Cerebellar nuclear complex (tissue), 1 donor: ENCODE measurements at places on chromosomes 12 and 14.
A peak's percentile ranks its signal among the peaks of the same experiment; 100 is the strongest.

- DNase-seq: no peak
Measured at GRCh38 chr14:83071888-83072501, 1538.3 kb upstream of the SEL1L start.

- no peak for DNase-seq
Measured at GRCh38 chr14:23366426-23366921, 1.5 kb upstream of the EFS start.

DNA sequence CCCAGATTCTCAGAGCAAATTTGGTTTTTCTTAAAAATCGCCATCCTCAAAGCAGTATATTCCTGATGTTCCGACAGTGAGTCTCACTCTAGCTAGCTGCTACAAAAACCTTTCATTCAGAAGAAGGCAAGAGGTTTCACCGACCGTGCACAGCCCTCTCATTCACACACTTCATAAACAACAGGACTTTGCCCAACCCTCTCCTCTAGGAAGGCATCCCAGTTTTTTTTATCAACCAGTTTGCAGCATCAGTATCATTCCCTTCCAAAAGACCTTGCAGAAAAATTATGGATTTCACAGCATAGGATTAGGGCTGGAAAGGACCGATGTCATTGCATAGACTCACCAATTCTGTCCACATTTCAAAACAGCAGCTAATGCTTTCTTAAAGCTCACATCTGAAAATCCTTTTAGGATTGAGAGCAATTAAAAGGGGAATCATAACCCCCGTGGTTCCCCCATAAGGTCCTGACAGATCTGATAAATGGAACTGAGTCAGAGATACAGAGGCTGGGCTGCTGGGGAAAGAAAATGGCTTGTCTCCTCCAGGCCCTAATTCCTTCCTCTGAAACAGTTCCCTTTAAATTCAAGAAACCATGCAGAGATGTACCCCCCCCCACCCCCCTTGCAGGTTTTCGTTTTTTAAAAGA is 597 bp downstream of the SVOP start:
- DNase-seq: peak; percentile 42

GRCh38 chr14:74504874-74505720 is 11.5 kb downstream of the ISCA2 start:
- DNase-seq: no peak

- DNase-seq: peak; percentile 35
Measured at GRCh38 chr12:128810182-128811127, 13.3 kb downstream of the SLC15A4 start.

- DNase-seq: no peak
Measured at GRCh38 chr14:56026506-56026905, 91.7 kb upstream of the PELI2 start.

DNA sequence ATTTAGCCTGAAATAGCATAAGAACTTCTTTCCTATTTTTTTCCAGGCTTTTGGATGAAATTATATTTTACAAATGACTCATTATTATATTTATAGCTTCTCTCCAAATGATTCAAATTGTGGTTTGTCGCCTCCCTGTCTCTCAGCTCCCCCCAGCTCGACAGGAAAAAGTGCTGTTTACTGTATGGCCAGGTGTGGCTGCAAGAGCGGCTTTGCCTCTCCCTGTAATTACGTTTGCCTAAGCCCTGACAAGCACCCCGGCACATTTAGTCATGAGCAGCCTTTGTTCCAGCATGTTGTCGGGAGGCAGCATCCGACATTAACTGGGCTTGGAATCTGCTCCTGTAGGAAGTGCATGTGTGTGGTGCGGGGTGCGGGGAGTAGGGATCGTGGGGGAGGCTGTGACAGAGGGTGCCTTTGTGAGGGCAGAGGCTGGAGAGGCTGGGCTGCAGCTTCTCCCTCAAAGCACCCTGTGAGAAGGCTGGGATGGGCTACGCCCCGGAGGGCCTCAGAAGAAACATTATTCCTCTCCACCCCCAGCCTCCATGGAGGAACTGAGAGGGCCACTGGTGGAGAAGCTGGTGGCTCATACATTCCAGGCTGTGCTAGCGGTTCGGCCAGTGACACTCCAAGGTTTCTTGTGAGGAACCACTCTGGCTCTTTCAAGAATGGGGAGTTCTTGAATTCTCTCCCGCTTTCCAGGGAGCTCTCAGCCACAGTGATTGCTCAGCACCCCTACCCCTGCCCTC is 42.1 kb upstream of the CTDSP2 start:
- DNase-seq: no peak

DNA sequence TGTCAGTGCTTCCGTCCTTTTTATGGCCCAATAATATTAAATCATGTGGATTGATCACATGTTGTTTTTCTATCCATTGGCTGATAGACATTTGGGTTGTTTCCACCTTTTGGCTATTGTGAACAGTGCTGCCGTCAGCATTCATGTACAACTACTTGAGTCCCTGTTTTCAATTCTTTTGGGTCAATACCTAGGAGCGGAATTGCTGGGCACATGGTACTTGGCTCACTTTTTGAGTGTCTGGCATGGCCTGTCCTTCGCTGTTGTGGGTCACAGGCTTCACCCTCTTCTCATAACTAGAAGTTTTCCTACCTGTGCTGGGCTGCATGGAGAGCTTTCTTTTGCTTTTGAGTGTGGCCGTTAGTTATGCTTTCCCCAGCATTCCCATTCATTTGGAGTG is 72.7 kb downstream of the DNAH10 start:
- no peak for DNase-seq

DNA sequence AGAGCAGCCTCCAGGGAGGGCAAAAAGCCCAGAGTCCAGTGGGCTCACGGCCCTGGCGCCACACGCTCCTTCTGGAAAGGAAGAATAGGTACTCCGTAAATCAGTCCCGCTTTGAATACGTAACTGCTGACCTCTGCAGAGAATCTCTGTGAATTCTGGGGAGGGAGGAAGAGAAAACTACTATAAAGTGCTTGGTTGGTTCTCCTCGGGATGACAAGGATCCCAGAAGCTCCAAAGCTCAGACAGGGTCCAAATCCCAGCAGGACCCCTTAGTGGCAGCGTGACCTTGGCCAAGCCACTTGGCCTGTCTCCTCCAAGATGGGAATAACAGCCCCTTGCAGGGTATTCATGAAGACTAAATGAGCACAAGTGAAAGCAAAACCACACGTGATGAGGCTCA is 31.7 kb downstream of the ANO2 start:
- DNase-seq: no peak

DNA sequence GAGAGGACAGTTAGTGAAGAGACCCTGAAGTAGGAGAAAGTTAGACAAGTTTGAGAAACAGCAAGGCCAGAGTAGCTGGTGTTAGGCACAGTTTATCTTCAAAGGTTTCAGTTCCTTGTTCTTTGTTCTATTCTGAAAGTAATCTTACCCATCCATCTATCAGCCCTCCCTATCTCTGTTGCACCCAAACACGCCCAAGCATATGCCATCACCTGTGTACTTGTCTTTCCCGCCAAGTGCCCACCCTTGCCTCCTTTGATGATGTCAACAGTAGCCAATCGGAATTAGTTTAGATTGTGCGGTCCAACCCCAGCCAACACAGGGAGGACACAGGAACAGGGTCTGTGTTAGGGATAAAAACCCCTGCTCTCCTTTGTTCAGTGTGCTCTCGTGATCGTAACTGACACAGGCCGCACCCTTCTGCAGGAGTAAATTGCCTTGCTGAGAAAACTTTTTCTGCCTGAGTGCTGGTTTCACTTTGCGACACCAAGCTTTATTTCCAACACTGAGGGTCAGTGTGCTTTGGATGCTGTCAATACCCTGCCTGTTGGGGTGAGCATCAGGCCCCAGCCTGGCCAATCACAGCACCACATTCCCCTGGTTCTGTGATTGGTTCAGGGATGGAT is 4.7 kb upstream of the TMEM229B start:
- no peak for DNase-seq
